ENCODE measurements at places on chromosomes 7 and 10.

- DNase-seq: no peak
Measured at GRCh38 chr7:27912751-27913150, 172.8 kb downstream of the TAX1BP1 start.

GRCh38 chr7:157309988-157310668 is 26.7 kb upstream of the DNAJB6 start:
- DNase-seq: no peak

DNA sequence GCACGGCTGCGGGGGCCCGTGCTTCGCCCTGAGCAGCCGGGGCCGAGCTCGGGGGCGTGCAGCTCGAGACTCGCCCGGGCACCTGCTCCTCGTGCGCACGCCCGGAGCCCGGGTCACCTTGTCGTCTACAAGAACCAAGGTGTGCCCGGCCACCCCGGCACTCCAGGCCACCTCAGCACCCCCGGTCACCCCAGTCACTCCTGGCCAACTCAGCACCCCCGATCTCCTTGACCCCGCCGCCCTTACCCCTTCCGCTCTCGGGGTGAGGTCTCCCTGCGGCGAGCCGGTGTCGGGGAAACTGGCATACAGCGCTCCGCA is 268 bp upstream of the IGFBP3 start:
- no peak for DNase-seq

GRCh38 chr7:55077561-55078410 is 59.0 kb downstream of the EGFR start:
- DNase-seq: no peak

DNA sequence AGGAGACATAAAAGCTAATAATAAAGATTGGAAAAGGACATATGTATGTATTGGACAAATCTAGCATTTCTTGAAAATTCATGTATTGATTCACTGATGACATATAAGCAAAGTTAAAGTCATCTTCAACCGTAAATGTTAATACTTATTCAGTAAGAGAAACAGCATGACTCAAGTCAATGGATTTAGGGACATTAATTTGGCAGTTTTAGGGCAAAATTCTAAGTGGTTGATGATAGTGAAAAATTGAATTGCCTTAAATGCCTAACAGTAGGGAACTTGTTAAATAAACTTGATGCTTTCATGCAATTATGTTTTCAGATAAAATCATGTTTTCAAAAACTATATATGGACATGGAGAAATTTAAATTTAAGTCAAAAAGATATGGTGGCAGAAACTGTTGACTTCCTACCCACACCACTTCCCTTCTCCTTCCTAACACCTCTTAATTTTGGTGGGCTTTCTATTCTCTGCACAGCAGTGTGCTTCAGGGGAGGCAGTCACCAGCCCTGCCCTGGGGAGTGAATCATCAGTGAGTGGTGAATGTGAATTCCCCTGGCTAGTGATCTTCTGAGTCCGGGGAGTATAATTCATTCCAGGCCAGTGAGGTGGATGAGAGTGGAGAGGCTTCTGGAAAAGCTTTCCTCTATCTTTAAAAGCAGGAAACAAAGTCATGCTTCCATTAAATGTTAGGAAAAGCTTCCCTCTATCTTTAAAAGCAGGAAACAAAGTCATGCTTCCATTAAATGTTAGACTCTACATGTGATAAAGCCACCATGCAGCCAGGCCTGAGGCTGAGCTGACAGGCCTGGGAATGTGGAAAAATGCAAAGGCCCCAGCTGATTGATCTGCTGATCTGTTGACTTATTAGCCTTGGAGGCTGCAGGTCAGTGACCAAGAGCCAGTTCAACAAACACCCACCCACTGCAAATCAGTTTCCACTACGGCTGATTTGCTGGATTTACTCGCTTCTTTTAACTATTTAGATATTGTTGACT is 25.2 kb upstream of the ITGB1 start:
- DNase-seq: no peak

All from activated T-cell treated with anti-CD3 and anti-CD28 coated beads for 4 hours (primary cell).